GM20000 (cell line): ENCODE measurements at places on chromosomes 7 and 10.
A peak's percentile ranks its signal among the peaks of the same experiment; 100 is the strongest.

GRCh38 chr7:2477447-2478398, 1.5 kb upstream of the GRIFIN start:
- peak; percentile 90 for DNase-seq

DNA sequence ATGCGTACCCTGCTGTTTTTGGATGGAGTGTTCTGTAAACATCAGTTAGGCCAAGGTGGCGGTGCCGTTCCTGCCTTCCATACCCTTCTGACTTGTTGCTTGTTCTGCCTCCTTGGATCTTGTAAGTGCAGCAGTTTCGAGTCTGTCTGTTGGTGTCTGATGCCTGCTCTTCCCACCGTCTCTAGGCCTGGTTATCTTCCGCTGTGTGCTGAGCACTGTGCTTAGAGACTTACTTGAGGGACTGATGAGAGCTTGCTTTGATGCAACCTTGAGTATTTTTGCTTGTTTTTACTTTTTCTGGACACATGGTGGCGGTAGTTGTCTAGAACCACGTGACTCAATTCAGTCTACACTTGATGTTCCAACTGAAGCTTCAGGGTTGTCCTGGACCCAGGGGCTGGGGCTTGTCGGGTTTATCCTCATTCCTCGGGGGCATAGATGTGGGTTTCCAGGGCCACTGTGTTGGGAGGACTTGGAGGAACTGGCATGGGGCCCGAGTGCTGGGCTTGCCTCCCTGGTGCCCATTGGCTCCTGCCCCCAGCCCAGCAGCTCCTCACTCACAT, 14.4 kb upstream of the SPRN start:
- peak; percentile 76 for DNase-seq

DNA sequence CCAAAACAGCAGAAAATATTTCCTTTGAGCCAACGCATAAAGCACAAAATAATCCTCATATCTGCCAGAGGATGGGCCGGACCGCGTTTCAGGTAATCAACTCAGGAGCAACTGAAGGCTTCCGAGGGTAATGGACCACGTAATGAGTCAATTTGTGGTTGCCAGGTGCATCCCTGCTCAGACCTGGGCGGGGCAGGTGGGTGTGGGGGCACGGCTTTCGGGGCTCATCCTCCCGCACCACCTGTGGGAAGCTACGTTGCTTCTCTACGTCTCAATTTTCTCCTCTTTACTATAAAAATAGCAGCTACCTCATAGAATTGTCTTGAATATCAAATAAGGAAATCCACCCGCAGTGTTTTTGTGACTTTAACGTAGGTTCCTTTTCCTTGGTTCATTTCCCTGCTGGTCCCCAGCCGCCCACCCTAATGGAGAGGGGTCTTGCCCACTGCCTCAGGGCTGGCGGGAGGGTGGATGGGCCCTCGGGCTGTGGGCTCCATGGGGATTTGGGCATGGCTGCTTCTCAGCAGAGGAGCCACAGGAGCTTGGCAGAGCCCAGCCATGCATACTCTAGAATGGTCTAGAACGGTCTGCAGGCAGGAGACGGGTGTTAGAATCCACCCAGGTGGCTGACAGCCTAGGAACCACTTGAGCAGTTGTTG, 324.7 kb downstream of the ADARB2 start:
- no peak for DNase-seq

GRCh38 chr7:20064181-20064970, 152.8 kb downstream of the MACC1 start:
- DNase-seq, result no peak

- no peak for DNase-seq
These were observed 9.7 kb downstream of the BAMBI start for GRCh38 chr10:28686835-28687682.

DNA sequence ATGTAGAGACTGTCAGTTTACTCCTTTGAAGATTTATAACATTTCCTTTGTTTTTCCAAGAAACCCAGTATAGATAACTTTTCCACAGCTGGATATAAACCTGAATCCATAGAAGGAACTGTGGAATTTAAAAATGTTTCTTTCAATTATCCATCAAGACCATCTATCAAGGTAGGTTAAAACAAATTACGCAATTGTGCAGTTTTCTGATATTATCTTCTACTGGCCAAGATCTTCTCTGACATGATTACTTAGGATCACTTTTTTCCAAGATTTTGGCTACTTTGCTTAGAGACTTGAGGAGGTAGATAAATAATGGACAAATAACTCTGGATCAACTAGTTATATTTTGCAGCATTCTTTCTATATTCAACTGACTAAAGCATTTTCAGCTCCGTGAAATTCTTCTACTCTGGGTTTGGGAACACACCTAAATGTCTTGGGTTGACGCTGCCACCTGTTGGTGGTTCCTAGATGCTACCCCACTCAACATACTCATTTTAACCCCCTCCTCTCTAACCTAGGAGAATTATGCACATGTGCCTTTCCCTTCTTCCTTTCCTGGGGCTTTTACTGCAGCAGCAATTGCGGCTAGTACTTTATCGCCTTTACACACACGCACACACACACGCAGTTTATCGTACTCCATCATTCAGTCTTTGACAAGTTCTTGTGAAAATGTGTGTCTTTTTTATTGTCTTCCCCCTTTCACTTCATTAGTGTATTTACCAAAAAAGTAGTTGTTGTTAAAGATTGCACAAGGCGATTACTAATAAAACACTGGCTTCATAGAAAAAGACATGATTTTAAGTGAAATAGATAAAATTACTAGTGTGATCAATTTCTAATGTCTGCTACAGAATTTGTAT, 32.7 kb downstream of the ABCB5 start:
- DNase-seq, result no peak

DNA sequence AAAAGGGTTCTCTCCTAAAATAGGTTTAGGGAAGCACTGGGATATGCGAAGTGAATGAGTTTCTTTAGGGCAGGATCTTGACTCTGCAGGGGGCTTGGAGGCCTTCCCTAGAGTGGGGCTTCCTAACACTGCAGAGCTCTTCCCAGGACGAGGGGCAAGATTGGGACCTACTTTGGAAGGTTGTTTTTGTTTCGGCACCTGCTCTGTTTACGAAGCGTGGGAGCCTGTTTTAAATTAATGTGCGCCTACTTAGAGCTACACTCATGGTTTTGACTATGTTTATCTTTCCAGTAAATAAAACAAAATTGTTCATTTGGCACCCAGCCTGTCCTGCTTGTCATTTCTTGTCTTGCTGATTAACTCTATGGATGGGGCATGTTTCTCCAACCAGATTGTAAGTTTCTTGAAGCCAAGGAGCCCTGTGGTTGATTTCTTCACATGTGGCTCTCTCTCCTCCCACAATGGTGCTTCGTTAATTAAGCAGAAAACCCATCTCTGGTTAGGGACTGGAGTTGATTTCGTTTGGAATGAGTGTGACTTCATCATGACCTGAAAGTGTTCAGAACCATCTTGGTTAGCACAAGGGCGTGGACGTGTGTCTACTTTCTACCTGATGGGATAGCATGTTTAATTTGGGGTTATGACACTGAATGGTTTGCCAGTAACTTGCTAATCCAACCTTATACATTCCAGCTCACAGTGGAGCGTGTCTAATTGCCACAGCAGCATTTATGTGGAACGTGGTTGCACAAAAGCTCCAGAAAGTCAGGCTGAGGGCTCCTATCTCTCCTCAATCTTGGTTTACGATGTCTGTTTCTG, 98.1 kb downstream of the TCF7L2 start:
- no peak for DNase-seq

GRCh38 chr10:112295853-112296830, 12.9 kb downstream of the TECTB start:
- no peak for DNase-seq

DNA sequence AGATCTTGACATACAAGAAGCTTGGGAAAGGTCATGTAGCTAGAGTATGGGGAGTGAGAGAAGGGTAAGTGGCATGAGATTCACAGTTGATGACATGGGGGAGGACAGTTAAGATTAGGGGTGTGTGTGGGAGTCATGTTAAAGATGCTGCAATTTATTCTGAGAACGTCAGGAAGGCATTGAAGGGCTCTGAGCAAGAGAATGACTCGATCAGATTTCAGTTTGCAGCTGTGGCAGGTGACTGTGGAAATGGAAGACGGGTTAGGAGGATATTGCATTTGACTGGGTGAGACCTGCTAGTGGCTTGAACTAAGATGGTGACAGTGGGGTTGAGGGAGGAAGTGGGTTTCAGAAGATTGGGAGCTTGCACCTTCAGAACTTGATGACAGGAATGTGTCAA, 5.6 kb downstream of the CDC123 start:
- DNase-seq, result no peak

DNA sequence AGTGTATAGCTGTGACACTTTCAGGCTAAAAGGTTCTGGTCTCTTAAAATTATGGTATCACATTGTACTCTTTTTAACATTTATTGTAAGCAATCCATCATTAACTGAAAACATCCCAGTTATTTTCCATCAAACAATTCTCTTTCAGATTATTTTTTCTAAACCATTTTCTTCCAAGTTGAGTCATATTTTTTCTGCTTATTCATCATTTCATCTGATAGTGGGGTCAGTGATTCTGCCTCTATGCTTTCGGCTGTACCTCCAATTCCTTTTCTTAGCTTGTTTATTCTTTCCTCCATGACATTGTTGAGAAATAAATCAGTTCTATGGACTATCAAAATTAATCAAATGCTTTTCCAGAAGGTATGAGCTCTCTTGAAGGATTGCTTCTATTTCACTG, 609 bp upstream of the PNLIP start:
- DNase-seq, result no peak

GRCh38 chr7:131100357-131101054, 227.2 kb upstream of the MKLN1 start:
- DNase-seq, result no peak

DNA sequence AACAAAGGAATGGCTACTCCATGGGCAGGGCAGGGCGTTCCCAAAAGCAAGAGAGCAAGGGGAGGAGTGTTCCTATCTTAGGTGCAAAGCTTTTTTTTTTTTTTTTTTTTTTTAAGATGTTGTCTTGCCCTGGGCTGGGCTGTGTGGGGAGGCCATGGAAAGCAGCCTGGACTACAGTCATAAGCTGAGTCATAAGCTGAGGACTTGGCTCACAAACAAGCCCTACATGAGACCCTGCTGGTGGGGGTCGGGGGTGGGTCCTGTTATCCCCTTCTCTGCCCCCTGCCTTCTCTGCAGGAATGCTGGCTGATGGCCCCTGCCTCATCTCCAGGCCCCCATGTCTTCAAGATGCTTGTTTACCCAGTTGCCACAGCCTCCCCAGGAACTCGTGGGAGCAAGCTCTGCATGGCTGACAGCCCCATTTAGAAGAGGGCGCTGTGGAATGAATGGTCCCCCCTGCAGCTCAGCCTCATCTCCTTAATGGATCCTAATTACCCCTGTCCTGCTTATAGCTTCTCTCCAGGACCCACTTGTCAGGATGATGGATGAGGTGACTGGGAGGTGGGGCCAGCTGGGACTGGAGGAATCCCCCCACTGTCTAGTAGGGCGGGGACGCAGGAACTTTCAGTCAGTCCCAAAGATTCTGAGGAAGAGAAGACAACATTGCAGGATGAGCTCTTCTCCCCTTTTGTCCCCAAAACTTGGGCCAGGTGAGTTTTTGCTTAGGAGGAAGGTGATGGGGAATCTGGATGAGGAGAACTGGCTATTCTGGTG, 340.8 kb upstream of the PODXL start:
- DNase-seq, result no peak

DNA sequence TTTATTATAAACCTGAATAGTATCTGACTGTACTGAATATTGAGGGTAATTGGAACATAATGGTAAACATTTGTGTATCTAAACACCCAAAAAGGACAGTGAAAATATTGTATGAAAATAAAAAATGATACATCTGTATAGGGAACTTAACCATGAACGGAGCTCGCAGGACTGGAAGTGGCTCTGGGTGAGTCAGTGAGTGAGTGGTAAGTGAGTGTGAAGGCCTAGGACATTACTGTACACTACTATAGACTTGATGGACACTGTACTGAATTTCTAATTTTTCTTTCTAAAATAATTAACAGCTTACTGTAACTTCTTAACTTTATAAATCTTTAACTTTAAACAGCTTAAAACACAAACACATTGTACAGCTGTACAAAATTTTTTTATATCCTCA, 454.5 kb upstream of the FZD8 start:
- no peak for DNase-seq

- DNase-seq, result no peak
These were observed 84.4 kb upstream of the SYPL1 start for GRCh38 chr7:106196460-106197021.

DNA sequence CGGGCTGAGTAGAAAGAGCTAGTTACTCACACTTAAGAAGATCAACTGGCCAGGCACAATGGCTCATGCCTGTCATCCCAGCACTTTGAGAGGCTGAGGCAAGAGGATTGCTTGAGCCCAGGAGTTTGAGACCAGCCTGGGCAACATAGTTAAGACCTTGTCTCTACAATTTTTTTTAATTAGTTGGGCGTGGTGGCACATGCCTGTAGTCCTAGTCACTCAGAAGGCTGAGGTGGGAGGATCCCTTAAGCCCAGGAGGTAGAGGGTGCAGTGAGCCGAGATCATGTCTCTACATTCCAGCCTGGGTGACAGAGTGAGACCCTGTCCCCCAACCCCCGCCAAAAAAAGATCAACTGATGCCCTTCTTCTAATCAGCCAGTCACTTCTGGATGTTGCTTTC, 74.6 kb upstream of the ATP6V0A4 start:
- no peak for DNase-seq

DNA sequence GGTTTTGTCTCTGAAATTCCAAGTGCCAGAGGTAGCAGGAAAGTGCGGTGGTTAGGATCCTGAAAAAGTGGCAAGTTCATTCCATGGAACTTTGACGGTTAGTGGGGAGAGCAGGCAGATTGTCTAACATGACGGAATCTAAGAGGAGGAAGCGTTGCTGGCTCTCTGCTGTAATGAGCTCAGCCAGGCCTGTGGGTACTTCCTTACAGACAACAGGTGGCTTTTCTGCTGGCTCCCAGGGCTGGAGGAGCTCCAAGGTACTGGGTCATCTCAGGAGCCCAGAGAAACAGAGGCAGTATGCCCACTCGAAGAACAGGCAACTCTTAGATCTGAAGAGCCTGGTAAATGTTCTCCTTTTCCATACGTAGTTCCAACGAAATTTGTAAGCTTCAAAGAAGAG, 3.1 kb upstream of the AIFM2 start:
- no peak for DNase-seq

- no peak for DNase-seq
These were observed 4.4 kb downstream of the RGS10 start for GRCh38 chr10:119537953-119538630.

DNA sequence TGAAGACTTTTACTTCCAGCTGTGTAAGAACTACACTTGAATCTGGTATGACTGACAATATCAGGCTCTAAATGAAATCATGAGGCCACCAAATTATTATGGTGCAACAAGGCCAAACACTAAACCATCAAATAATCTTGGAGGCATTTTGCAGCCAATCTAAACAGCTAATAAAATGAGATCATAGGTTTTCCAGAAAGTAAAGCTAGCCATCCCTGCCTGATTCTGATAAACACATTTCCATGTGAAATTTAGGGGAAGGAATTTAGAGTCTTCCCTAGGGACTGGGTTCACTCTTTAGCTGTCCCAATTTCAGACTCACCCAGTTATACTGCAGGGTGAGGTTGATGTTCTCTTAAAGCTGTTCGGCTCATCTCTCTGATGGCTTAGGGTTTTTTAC, 190.3 kb upstream of the TMEM196 start:
- DNase-seq, result no peak
